GM18507 (cell line): ENCODE measurements at places on chromosomes 12 and 14.

GRCh38 chr14:31960039-31960438, 117.1 kb upstream of the ARHGAP5 start:
- DNase-seq, result no peak

DNA sequence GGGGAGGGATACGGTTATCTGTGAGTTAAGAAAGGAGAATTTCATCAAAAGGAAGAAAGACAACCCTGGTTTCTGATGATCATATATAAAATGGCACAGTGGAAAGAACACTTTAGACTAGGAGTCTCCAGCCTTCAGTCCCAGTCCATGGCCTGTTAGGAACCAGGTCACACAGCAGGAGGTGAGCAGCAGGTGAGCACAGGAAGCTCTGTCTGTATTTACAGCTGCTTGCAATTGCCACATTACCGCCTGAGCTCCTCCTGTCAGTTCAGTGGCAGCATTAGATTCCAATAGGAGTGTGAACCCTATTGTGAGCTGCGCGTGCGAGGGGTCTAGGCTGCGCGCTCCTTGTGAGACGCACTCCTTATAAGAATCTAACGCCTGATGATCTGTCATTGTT, 137.9 kb downstream of the BTG1 start:
- DNase-seq, result no peak

- DNase-seq, result no peak
Measured at GRCh38 chr12:76143343-76144244, 59.1 kb upstream of the NAP1L1 start.

DNA sequence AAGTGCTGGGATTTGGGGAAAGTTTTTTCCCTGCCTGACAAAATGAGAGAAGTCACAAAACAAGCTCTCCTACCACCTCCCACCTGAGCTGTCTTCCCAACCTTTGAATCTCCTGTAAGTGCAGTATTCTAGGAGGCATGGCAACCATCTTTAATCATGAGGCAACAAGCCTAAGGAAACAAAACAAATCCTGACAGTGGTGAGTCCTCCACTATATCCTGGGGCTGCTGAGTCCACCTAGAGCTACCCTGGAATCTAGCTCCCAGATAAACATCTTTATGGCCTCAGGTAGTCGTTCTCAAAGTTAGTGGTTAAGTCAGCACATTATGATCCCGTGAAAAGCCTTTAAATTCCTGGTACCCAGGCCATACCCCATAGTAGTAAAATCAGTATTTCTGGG, 22.3 kb upstream of the ACTN1 start:
- no peak for DNase-seq

DNA sequence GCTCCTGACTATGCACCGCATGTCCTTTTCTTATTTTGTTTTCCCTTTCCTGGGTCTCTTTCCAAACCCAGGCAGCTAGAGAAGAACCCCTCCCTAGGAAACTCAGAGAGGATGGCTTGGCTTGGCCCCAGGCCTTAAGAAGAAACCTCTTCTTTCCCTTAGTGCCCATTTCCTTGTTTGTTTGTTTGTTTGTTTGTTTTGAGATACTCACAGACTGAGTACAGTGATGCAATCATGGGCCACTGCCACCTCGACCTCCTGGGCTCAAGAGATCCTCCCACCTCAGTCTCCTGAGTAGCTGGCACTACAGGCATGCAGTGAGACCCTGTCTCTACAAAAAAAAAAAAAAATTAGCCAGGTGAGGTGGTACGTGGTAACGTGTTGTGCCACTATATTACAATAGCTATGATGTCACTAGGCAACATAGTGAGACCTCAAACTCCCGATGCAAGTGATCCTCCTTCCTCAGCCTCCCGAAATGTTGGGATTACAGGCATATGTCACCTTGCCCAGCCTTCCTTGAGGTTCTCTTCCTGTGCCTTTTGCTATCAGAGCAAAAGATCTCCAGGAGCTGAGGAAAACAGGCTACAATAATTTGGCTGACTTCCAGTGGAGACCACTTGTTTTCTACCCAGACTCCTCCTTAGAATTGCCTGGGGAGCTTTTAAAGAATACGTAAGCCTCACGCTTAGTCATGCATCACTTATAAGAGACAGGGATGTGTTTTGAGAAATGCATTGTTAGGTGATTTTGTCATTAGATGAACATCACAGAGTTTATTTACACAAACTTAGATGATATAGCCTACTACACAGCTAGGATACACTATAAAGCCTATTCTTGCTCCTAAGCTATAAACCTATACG, 34.5 kb upstream of the LGALS3 start:
- DNase-seq, result no peak

GRCh38 chr12:122423258-122424165, 1.0 kb upstream of the CLIP1 start:
- no peak for DNase-seq

DNA sequence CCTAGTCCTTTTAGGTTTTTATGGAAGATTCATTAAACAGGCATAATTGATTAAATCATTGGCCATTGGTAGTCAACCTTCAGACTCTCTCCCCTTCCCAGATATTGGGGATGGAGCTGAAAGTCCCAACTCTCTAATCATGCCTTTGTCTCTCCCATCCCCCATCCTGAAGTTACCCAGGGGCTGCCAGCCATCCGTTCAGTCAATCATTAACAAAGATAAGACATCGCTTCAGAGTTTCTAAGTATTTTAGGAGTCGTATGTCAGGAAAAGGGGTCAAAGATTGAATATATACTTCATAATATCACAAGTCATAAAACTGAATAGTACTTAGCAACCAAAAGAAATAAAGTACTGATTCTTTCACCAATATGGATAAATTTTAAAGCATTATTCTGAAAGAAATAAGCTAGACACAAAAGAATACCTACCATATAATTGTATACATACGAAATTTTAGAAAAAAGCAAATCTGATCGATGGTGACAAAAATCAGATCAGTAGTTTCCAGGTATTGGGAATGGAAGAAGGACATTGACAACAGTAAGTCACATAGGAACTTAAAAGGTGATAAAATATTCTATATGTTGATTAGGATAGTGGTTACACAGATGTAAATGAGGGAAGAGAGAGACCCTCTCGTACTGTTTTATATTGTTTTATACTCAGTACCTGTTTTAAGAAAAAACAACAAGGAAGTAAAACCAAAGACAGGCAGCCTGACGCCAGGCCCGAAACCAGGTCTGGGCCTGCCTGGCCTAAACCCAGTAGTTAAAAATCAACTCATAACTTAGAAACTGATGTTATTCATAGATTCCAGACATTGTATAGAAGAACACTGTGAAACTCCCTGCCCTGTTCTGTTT, 414.4 kb downstream of the DAD1 start:
- DNase-seq, result no peak

DNA sequence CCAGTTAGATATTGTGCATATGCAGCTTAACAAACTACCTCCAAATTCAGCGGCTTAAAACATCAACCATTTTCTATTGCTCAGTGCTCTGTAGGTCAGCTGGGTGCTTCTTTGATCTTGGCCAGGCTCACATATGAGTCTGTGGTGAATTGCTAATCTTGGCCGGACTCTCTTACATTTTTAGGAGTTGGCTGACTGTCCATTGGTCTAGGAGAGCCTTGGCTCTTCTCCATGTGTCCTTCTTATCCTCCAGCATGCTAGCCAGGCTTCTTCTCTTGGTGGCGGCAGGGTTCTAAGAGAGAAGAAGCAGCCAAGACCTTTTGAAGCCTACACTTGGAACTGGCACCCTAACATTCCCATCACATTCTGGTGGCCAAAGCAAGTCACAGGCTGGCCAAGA, 174.3 kb upstream of the PWP1 start:
- no peak for DNase-seq

DNA sequence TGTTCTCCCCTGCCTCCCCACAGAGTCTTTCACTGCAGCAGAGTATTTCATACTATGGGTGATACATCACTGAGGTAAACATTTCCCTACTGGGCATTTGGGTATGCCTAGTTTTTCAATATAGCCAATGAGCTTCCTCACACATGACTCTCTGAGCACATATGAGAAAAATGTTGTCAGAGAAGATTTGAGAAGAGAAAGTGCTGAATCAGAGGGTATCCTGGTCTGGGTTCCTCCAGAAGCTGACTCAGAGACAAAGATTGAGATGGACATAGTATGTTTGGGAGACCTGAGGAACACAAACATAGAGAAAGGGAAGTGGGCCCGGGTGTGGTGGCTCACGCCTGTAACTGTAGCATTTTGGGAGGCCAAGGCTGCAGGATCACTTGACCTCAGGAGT, 12.6 kb downstream of the SLC8B1 start:
- no peak for DNase-seq

DNA sequence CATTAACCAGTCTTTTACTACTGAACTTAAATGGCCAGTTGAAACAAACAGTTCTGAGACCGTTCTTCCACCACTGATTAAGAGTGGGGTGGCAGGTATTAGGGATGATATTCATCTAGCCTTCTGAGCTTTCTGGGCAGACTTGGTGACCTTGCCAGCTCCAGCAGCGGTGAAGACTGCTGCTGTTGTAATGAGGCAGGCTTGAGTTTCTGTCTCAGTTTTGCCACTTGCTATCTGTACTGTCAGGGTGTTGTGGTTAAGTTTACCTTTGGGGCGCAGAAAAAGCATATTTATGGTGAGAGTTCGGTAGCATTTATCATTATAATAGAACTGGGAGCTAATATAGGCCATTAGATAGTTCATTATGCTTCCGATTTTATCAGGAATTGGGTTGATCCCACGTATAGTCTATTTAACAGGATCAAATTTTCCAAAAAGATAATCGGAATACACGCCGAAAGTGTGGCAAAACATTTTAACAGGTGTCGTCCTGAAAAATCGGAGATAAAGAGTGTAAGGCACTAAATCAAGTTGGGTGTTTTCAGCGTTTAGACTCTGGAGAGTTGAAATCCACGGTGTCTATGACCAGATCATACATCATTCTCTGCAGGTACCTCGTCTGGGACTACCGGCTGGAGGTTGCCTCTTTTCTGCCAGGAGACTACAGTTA, 688 bp upstream of the NECAP1 start:
- no peak for DNase-seq

DNA sequence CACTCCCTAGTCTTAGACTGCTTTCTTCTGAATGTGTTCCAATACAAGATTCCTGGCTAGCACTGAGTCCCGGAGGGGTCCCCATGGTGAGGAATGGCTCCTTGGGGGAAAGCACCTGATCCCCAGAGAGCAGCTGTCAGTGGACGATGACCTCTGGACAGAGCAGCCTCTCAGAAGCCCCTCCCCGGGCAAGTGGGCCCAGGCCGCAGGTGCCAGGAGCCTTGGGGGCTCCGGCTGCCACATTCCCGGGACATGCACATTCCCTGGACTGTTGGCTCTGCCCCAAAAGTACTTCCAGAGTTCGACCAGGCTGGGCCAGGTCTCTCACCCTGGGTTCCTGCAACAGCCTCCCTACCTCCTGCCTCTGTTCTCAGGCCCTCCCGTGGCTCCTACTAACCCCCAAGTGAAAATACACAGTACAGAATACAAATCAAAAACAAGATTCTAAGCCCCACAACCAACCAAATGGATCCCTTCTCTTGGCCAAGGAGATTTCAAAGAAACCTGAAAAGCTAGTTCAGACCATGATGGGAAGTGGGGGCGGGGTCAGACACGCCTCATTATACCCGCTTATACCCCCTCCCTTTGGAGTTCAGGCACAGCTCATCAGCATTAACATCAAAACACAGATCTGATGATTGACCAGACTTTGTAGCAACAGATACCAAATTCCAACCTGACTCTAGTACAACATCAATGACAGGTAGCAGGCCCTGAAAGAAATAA, 23.3 kb upstream of the BTBD6 start:
- DNase-seq, result no peak

GRCh38 chr14:30657606-30658163, 35.6 kb downstream of the SCFD1 start:
- DNase-seq, result no peak

DNA sequence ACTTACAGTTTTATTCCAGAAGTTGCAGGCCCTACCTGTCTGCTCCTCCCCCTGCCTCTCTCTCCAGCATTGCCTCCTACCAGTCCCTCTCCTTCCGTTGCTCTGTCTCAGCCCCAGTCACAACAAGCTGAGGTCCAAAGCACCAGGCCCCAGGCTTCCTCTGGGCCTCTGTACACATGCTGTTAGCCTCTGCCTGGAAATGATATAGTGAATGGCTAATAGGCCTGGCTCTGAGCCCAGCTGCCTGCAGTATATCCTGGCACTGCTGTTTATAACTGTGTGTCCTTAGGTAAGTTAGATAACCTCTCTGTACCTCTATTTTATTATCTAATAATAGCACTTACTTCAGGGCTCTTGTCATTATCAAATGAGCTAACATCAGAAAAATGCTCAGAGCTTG, 114.9 kb upstream of the PWP1 start:
- DNase-seq, result no peak

- peak; percentile 61 for DNase-seq
Measured at GRCh38 chr12:120528861-120529525, at the start of gene COQ5. Gene COQ5 (minus strand): TSS chr12:120529158. CDS start chr12:120529141, 17 bp downstream.

DNA sequence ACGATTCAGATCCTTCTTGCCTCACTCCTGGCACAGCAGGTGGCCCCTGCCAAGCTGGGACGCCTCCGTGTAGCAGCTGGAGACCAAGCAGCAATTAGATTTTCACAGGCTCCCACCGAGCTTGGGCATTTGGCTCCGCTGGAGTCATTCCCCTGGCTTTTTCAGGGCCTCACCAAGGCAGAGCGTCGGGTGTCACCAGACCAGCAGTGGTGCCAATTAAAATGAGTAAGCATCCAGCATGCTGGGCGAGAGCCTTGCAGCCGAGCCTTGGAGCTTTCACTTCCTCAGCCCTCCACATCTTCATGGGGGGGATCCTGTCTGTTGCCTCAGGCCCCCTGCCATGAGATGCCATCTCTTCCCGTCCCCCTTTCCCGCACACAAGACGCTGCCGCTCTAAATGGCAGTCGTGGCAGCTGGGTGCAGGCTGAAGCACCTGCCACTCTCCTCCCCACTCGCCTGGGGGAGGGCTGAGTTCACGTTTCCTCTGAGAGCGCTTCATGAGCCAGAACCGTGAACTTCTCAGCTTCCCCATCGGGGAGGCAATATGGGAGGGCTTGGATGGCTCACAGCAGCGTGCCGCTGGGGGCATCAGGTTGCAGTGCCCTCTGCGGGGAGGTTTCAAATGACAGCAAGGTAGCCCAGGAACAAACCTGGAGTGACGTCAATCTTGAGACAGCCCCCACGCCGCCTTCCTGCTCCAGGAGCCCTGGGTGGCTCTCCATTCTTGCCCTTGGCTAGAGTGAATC, 11.7 kb downstream of the TPCN1 start:
- peak; percentile 47 for DNase-seq

DNA sequence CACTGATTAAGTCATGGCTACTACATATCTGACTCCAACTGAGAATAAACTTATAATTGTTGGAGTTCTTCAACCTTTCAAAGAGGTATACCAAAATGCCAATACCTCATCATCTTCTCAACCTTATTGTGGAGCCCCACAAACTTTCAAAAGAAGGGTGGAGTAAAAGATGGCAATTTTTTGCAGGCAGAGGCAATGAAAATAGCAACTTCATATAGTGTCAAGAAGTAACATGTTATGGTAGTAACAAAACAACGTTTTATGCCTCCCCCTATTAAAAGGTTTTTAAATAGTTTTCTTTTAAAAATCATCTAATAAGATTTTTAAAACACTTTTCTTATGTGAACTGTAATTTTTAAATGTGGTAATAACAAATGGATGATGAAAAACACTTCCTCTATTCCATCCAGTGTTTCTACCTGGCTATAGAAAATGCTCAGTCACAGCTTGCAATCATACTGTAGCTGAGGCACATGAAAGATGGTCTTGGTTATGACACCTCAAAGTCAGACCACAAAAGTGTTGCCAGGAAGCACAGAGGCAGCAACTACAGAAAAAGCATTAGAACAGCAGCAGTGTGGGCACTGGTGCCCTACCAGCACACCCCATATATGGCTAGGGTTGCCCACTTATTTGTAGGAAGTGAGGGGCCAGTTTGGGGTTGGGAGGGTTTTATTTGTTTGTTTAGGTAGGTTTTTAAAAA, 7.0 kb downstream of the PPP1R12A start:
- DNase-seq, result peak; percentile 26
